ENCODE measurements at places on chromosomes 12 and 14.

- DNase-seq = no peak
Observed at GRCh38 chr12:53062011-53062961, 12.4 kb downstream of the TNS2 start.

DNA sequence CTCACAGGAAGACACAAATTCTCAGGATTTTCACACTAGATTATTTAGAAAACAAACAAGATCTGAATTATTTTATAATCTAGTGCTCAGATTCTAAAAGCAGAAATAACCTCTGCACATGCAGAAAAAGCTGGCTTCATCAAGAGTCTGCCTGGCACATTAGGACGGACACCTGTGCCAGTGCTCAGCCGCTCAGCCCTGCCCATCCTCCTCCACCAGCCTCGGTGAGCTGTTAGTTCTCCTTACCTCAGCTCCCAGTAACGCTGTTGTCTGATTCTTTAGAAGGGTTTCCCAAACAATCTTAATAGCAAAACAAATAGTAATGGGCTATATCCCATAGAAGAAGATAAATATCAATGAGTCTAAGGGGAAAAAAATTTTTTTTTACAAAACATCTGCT is 27.7 kb downstream of the DUSP16 start:
- no peak for DNase-seq

DNA sequence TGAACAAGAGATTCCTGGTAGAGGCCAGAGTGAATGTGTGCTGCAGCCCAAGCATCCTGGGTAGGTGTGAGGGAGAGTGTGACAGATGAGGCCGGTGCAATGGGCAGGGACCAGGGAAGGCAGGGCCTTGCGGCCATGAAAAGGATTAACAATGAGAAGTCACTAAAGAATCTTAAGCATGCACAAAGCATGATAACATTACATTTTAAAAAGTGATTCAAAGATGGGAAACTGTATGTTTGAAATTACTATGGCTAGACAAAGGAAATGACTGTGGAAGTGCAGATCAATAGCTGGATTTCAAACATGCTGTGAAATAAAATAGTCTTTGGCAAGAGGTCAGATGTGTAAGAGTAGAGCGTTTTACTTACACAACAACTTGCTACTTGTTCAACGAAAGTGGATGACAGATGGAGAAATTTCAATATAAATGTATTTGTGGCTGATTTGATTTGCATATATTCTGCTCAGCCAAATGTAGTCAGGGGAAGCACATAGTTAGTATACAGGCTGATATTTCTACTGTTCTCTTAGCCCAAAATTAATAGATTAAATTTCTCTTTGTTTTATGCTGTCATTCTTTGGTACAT is 175.5 kb downstream of the CCDC59 start:
- no peak for DNase-seq

DNA sequence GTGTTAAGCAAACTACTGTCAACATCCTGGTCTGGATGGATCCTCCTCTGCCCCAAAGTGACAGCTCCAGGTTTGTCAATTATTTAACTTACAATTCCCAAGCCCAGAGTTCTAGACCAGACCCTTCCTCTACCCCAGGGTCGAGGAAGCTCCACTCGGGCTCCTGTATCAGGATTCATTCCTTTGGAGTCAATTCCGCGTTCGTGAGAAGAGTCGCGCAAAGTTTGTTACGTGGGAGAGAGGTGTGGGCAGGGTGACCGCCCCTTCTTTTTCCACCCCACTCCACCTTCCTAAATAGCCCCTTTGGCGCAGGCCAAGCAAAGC is 479 bp downstream of the SEL1L start:
- no peak for DNase-seq

DNA sequence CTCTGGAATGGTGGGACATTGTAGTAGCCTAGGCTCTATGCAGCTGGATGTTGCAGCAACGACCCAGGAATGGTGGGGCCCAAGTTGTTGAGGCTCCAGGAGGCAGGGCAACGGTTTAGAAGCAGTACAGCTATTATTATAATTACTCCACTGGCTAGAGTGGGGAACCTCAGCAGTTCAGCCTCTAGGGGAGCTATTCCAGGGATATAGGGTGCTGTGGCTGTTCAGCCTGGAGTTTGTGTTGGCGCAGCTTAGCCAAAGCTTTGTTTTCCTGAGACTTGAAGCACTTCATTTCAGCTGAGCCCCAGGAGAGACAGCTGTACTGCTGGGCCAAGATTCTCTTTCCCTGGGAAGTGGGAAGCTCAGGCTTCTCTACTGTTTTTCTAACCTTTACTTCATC is 1023.0 kb upstream of the ATXN7L3B start:
- no peak for DNase-seq

GRCh38 chr12:116598311-116599284 is 39.4 kb downstream of the MAP1LC3B2 start:
- no peak for DNase-seq

GRCh38 chr12:85733221-85733840 is 102.9 kb downstream of the RASSF9 start:
- DNase-seq = no peak

GRCh38 chr14:94571950-94572349 is 9.3 kb upstream of the SERPINA5 start:
- DNase-seq = no peak

GRCh38 chr14:88551094-88551870 is 3.5 kb downstream of the PTPN21 start:
- DNase-seq = peak; percentile 33

- DNase-seq = no peak
Observed at GRCh38 chr12:43309959-43310358, 242.0 kb downstream of the ADAMTS20 start.

GRCh38 chr14:64614166-64614565 is 64.4 kb downstream of the PPP1R36 start:
- DNase-seq = no peak

DNA sequence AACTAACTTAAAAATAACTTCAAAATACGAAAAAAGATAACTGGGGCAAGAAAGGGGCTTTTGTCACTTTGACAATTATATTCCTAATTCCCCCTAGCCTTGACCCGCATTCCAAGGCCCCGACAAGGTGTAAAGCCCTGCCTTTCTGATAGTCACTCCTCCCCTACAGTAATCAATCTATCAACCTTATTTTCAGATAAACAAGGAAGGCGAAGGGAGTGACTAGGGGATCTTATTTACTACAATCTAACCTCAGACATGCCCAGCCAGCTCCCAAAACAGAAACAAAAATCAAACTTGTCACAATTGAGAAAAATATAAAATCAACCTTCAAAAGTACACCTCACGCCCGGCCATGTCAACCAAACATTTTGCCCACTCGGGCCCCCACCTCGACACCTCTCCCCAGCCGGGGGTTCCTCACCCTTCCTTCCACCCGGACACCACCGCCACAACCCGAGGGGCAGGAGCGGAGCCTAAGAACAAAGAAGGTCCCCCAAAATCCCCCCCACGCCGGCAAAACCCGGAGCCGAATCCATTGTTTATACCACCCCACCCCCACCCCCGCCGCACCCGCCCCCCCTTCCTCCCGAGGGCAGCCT is 562 bp downstream of the ZFYVE1 start:
- no peak for DNase-seq

DNA sequence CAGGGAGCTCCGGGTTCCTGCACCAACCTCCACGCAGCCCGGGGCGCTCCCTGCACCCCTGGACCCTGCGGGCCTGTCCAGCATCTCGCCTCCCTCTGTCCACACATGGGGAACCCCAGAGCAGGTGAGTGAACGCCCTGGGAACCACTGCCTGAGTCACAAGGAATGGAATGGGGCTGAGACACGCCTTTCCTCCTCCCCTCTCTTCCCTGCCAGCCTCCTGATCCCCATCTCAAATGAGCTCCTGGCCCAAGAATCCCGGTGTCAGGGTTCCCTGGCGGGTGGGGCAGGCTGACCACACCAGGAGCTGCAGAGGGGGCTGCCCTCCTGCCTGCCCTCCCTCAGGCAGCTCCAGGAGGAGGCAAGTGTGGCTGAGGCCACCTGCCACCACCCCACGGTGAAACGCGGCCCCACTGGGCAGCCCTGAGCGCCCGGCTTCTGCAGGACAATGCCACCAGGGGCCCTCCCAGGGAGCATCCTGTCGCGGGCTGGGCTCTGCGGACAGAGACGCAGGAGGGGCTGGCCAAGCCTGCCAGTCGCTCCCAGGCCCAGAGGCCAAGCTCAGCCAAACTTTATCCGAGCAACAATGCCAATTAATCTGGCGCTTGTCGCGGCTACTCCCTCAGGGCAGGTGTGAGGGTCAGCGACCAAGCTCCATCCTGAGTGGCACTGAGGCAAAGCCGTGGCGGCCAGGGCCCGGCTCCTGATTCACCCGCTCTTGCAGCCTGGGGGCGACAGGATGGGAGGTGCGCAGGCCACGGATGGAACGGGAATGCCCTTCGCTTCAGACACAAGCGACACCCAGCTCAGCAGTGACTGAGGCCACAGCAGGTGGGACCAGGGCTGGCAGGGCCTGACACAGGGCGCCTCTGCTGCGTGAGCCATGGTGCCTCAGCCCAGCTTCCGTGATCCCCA is 44.3 kb downstream of the GALNT9 start:
- no peak for DNase-seq

DNA sequence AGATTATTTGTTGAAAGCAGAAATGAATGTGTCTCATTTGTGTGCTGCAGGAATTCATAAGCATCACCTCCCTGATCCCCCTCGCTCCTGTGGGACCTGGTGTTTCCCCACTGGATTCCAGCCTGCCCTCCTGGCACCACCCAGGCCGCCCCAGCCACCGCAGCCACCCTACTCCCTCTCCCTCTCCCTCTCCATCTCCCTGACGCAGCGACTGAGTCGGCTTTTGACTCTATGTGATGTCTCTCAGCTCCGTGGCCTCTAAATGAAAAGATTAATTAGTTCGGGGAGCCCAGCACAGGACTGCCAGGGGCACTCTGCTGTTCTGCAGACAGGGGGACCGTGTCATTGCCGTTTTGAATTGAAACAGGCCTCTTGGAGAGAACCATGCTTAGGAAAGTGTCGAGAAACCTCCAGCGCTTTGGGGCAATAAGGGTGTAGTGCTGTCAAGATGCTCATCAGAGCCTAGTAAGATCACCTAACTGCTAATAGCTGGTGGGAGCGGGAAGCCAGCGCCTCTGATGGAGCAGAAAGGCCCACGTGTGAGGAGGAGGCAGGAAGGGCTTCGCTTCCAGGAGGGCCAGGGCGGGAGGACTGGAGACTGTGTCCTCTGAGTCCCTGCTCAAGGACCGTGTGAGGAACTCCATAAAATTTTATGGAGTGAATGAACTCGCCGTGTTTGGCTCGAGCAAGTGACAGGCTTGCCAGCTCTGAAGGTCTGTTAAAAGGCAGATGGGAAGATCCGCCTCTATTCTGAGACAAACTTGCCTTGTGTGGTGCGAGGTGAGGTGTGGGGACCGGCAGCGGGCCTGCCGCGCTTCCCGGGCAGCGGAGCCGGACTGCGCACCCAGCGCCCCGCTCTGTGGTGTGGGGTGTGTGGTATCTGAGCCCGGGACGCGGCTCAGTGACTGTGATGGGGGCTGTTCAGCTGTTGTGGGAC is 157.4 kb upstream of the C14orf180 start:
- DNase-seq = no peak

DNA sequence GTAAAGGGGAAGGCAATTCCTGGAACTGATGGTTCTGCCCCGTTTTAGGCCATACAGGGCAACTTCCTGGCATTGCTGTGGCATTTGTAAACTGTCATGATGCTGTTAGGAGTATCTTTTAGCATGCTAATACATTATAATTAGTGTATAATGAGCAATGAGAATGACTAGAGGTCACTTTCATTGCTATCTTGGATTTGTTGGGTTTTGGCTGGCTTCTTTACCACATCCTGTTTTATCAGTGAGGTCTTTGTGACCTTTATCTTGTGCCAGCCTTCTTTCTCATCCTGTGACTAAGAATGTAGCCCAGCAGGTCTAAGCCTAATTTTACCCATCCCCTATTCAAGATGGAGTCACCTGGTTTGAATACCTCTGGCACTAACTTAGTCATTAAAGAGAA is 51.2 kb downstream of the TESPA1 start:
- no peak for DNase-seq

GRCh38 chr12:48390026-48390425 is 39.3 kb upstream of the ZNF641 start:
- DNase-seq = no peak

- no peak for DNase-seq
Observed at GRCh38 chr12:46370380-46370734, 2.2 kb downstream of the SLC38A2 start.

DNA sequence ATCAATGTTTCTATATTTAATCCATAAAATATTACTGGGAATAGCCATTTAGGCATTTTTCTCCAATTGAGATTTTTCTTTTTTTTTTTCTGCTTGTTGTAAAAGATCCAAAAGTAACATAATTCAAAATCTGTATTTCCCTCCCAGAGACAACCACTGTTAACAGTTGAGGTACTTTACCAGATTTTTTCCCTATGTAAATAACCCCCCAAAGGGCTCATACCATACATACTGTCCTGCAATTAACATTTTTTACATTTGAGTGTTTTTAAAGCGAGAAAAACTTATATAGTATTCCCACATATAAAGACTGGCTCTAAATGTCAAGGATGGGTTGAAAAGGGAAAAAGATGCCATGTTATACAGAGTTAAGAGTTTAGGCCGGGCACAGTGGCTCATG is 18.1 kb downstream of the PPP1R12A start:
- no peak for DNase-seq

DNA sequence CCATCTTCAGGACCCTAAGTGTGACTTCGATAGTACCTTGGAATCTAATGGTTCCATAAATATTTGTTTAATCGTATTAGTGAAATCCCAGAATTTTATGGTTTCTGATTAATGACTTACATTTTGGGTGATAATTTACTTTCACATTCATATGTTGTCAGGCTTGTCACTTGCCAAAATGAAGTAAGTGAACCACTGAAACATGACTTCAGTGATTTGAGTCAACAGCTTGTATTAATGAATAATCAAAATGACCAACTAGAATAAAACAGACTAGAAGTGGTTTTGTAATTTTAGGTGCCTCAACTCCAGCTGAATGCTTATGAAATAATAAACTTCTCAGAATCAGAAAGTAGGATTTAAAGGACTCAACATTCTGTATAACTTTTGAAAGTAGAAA is 517.1 kb downstream of the PRKD1 start:
- DNase-seq = no peak

GRCh38 chr12:65823513-65824375 is 539 bp upstream of the HMGA2 start:
- no peak for DNase-seq

DNA sequence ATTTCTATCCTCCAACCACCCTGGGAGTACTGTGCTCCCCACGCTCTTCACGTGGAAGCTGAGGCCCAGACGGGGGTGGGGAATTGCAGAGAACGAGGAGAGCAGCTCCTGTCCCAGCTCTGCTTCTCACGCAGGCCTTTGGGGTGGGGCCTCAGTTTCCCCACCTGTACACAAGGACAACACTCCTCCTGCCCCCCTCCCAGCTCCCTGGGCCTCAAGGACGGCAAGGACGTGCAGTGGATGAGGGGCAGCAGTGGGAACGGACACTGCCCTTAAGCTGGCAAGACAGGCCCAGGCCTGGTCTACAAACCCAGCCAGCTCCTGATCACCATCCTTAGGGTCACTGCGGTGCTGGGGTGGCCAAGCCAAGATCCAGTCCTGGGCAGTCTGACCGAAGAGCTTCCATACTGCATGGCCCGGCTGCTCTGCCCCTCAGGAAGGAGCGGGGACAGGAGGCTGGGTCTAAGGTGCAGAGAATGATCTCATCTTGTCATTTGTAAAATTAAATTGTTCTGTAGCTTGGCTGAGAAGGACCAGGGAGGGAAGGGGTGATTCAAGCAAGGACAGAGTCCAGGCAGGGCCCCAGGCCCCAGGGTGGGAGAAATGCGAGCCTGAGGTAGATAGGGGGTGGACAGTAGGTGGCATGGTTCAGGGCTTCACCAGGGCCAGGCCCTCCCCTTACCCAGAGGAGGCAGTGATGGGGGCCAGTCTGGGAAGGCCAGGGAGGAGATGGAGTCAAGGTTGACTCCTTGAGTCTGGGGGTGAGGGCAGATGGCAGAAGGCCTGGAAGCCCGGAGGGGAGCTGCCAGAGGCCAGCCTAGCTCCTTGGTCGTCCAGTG is 1.3 kb upstream of the CLBA1 start:
- DNase-seq = no peak

Measured in stimulated activated CD4-positive, alpha-beta T cell treated with anti-CD3 and anti-CD28 coated beads, TNF-alpha, amount 100 ng/mL, for 4 hours (primary cell).